C1 segment of cervical spinal cord (tissue), 14 donors: ENCODE measurements at places on chromosomes 2 and 18.
A peak's percentile ranks its signal among the peaks of the same experiment; 100 is the strongest.

GRCh38 chr2:134401789-134402188 lies 147.9 kb downstream of the MGAT5 start:
- DNase-seq = no peak

- DNase-seq = no peak
These were observed 58.9 kb upstream of the ZSWIM2 start for GRCh38 chr2:186907897-186908296.

DNA sequence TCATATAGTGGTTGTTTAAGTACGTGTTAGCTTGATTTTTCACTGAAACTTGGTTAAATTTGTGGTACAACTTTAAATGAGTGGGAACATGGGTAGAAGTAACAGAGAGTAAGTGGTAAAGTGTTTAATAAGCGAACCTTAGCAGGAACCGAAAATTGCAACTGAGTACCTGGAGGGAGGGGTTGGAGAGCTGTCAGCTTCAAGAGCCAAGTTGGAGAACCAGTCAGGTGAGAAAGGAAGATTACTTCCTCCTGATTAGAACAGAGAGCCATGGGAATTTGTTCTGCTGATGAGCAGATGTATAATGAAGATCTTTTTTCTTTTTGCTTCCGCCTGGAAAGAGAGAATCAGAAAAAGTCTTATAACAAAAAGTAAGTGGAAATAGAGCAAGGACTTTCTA lies 158.4 kb upstream of the CDH7 start:
- DNase-seq = no peak

DNA sequence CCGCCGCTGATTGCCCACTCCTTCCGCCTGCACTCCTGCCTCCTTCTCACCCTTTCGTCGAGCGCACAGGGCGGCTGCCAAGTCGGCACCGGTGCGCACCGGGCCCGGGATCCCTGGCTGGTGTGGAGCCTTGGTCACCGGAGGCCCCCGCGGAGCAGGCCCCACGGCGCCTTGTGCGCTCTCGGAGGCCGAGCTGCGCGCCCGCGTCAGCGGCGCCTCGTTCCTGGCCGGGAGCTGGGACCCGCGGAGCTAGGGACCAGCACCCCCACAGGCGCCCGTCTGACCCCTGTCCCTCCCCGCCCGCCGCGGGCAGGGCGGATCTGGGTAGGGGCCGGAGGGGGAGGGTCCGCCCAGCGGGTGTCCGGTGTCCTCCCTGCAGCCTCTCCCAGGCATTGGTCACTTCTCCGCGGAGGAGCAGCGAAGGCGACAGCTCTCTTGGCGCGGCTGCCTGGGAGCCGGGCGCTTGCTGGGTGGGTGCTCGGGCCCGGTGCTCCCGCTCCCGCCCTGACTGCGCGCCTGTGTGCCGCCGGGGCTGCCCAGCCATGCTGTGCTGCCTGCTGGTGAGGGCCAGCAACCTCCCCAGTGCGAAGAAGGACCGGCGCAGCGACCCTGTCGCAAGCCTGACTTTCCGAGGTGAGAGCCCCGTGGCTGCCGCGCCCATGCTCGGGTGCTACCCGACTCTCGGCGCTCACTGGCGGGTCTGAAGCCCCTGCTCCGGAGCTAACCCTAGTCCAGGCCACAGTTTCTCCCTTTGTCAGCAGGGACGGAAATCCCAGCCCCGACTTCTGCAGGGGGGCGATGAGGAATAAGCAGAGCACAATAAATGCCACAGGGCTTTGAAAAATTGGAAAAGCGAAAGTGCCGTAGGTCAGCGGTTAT lies 13.2 kb downstream of the DYSF start:
- peak; percentile 28 for DNase-seq

DNA sequence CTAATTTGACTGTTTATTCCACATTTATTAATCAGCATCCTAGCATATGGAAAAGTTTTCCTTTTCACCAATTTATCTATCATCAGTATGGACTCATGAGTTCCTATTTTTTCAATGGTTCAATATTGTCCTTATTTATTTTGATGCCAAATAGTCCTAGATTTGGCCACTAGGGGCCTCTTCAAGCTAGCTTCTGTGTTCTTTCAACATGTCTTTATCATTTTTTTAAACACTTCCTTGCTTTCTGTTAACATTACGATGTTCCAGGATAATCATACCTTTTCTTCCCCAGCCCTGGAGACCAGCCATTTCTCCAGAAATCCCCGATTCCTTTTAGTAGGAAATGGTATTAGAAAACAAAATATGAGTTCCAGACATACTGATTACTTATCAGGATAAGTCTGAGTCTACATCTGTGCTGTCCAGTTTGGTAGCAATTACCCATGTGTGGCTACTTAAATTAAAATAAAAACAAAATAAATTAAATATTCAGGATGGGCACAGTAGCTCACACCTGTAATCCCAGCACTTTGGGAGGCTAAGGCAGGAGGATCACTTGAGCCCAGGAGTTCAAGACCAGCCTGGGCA lies 70.6 kb downstream of the RPE start:
- DNase-seq = no peak

DNA sequence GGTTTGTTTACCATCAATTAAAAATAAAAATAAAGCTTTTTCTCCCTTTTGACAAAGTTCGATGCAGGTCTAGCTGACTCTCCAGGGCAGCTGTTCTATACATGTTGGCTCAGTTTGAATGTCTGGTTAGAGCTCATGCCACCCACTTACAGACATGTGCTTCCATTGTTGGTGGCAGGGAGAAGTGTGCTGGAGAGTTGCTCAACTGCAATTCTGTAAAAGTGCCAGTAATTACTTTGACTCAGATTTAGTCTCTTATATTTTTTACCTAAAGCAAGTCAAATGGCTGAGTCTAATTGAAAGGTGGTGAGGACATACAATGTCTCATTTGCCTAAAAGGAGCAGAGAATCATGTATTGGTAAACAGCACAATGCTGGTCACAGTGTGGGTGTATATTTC lies 609.1 kb upstream of the SYT4 start:
- no peak for DNase-seq

DNA sequence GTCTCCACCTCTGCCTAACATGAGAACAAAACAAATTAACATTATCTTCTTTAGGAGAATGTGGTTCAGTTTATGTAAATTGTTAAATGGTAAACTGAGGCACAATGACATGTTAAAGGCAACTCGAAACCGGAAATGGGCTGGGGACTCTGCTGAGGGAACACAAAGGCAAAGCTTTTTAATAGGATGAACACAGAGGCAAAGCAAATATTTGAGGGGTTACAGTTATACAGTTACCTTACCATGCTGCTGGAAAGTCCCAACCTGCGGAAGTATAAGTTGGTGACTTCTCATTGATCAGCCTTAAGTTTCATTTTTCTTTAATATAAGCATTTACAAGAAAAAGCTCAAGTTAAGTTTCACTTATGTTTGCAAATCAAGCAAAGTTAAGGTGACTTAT lies 195.0 kb downstream of the DLGAP1 start:
- no peak for DNase-seq
